OCI-M1 (cell line): ENCODE measurements at places on chromosomes 3 and 15.

GRCh38 chr15:40706121-40706520 lies 11.1 kb downstream of the RAD51 start:
- DNase-seq = no peak

GRCh38 chr15:69060041-69060481 lies 45.6 kb downstream of the NOX5 start:
- DNase-seq = no peak

- no peak for DNase-seq
Observed at GRCh38 chr15:81346611-81347010, 22.7 kb upstream of the STARD5 start.

- no peak for DNase-seq
Observed at GRCh38 chr3:187291001-187291511, 481 bp downstream of the MASP1 start.

- no peak for DNase-seq
Observed at GRCh38 chr3:143065364-143065763, 54.2 kb upstream of the CHST2 start.

GRCh38 chr15:66859688-66860253 lies 157.7 kb downstream of the SMAD6 start:
- no peak for DNase-seq

GRCh38 chr15:79440355-79440908 lies 8.3 kb downstream of the MINAR1 start:
- no peak for DNase-seq

DNA sequence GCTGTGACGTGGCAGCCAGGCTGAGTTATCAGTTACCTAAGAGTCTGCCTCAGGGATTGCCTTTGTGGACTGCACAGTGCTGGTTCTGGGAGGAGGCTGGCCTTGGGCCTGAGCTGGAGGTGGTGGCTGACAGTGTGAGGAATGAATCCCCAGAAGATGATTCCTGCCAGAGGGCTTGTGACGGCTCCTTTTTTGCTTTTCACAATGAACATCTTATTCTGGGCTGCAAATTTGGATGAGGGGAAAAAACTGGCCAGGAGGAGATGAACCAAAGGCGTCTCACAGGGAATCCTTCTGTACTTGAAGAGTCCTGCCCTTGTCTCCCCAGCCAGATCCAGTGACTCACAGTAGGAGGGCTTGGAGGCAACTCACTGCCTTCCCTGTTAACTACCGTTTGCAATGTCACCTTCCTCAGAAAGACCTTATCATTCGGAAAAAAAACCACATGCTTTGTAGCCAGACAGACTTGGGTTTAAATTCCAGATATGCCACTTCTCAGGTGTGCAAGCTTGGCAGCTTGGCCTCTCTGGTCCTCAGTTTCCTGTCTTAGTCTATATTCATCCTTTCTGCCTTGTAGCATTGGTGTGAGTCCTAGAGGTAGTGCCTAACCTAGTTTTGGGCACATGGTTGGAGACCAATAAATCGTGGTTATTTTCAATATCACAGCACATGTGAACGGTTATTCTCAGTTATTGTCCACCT lies 19.1 kb downstream of the ST6GAL1 start:
- DNase-seq = peak; percentile 35

DNA sequence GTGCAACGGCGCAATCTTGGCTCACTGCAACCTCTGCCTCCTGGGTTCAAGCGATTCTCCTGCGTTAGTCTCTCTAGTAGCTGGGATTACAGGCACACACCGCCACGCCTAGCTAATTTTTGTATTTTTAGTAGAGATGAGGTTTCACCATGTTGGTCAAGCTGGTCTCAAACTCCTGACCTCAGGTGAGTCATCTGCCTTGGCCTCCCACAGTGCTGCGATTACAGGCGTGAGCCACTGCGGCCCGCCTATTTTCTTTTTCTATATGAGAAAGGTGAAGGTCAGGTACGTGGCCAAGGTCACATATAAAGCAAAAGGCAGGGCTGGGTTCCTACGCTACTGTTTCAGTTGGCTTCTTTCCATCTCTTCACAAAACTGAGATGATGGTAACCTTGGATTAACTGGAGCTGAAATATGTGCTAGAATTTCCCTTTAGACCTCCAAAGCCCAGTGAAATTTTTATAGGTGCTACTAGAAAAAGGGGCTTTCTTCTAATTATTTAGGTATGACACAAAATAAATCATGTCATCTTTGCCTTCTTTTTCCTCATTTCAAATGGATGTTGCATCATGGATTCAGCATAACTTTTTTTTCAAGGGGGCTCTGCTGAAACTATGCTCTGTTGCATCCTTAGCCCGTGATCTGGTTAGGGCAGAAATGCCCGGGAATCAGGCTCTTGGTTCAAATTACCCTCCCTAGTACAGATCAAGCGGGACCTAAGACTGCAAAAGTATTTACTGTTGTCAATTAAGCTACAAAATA lies 68.5 kb downstream of the MYO1E start:
- DNase-seq = no peak

- DNase-seq = no peak
Observed at GRCh38 chr3:42377681-42378080, 32.7 kb downstream of the LYZL4 start.

DNA sequence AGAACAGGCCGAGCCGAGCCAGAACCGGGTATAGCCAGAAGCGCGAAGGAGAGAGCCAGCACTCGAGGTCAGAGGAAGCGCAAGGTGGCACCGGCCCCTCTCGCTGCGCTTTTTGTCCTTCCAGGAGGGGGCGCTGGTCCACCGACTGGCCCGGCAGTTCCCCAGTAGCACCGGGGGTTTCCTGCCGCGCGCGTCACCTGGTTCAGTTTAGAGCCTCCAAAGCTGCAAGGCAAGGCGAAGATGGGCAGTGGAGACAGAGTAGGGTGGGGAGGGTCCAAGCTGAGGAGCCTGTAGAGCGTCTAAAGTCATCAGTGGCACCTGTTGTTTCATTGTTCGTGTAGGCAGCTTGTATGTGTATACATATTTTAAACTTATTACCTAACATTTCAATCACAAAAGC lies 7.6 kb upstream of the NR2E3 start:
- no peak for DNase-seq

DNA sequence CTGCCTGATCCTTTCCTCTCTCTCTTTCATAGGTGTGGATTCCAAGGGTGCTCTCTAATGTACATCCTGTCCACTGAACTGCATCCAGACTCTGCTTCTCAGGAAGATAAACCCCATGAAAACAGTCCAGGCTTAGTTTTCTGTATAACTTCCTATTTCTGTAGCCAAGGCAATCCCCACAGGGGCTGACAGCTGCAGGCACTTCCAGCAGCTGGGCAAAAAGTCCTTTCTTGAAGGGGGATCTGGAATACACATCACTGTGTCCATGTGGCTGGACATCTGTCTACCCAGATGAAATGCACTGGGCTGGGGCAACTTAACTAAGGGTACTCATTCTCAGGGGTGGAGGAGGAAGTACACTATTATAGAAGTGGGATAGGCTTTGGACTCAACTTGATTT lies 72.2 kb downstream of the NR1D2 start:
- no peak for DNase-seq

DNA sequence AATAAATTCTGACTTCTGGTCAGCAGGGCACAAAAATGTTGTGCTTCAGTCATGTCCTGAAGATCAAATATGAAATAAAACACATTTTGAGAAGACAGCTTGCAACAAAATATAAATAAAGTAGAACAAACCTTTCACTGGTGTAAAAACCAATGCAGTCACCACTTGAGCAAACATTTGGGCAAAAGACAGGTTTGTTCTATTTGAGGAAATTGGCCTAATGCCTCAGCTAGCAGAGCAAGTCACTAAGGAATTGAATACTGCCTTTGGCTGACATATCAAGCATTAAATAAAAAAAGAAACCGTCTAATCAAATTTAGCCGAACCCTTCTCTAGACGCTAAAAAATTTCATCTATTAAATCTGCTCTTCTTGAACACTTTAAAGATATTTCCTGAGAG lies 475.4 kb upstream of the CNTN3 start:
- no peak for DNase-seq

DNA sequence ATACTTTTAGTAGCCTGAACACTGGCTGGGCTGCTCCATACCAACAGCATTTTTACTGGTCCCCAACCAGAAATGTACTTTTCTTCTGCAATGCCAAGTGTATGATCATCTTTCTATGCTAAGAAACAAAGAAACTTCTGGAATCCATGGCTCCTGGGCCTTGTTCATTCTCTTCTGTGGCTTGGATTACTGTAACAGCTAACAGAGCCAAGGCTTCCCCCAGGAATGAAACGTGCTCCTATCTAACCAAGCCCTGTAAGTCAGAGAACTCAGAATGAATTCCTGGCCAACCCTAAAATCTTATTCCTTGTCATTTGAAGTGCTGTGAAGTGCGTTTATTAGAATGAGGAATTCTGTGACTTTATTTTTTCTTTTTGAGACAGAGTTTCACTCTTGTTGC lies 102.9 kb upstream of the RAD18 start:
- no peak for DNase-seq

DNA sequence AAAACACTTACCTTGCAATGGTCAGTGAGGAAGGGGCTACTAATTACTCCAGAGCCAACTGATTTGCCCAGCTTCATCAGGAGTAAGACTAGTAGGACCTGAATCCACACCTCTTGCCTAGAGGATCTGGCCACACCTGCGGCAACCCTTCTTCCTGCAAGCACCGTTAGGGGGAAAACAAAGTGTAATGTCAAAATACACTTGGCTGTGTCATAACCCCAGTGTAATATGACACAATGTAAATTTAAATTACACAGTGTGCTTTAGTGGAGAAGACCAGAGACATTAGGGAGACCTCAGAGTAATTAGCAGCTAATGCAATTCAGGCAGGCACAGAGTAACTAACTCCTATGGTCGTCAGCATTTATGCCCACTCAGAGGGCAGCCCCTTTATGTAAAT lies 308.5 kb upstream of the ARRDC4 start:
- DNase-seq = no peak

GRCh38 chr15:72865486-72865885 lies 81.9 kb upstream of the ADPGK start:
- DNase-seq = no peak

GRCh38 chr3:168034152-168034928 lies 61.4 kb downstream of the GOLIM4 start:
- DNase-seq = peak; percentile 74

- peak; percentile 8 for DNase-seq
Observed at GRCh38 chr15:78570710-78571109, 5.4 kb downstream of the CHRNA5 start.

GRCh38 chr3:181358060-181358459 lies 353.7 kb upstream of the SOX2 start:
- no peak for DNase-seq

DNA sequence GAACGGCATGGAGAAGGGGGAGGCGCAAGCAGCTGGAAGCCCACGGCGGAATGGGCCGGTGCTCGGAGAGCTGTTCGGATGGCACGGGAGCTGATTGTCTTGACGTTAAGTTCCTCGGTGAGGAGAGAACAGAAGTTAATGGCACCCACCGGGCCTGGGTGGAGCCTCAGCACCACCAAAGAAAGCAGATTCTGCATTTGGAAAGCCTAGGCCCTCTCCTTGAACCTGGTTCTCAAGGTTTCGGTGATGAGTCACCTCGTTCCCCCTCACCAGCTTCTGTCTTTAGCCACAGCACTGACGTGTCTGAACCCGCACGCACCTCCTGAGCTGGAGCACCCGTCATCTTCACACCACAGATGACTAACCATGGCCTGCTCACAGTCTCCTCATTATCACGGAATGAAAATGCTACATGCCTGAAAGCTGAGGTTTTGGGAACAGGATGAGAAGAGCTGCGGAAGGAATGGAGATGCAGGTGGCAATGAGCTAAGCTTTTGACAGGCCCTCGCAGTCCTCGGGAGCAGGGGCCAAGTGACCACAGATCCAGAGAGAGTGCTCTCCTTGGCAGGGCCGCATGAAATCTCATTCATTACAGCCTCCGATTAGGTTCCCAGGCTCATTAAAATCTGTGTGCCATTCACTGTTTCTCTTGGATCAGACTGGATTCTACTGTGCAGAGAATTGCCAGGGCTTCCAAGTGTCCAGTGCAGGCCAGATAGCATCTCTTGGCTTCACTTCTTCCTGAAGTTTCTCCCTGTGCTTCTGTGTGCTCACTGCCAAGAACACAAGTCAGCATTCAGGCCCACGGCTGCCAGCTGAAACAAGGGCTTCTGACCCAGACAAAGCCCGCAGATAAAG lies 96.3 kb upstream of the DLG1 start:
- DNase-seq = no peak

- no peak for DNase-seq
Observed at GRCh38 chr3:106035619-106036018, 166.8 kb upstream of the CBLB start.

DNA sequence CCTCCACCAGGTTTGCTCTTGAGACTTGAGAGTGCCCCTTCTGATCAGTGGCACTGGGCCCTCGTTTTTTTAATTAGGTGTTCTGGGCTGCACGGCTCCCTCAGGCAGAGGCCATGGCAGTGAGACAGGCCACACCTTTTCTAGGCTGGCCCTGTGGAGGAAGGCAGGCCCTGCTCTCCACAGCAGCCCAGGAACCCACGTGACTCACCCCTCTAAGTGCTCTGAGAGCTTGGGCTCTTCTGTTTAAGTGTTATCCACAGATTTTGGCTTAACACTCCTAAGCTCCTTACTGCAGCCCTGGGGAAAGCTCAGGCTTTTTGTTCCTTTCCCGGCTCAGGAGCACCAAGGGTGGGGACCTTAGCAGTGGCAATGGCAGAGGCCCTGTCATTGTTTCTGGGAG lies 463.2 kb upstream of the GBE1 start:
- DNase-seq = no peak

GRCh38 chr3:33831053-33831452 lies 32.6 kb downstream of the PDCD6IP start:
- DNase-seq = peak; percentile 18

- DNase-seq = no peak
Observed at GRCh38 chr3:23776352-23776891, 29.3 kb upstream of the UBE2E1 start.

DNA sequence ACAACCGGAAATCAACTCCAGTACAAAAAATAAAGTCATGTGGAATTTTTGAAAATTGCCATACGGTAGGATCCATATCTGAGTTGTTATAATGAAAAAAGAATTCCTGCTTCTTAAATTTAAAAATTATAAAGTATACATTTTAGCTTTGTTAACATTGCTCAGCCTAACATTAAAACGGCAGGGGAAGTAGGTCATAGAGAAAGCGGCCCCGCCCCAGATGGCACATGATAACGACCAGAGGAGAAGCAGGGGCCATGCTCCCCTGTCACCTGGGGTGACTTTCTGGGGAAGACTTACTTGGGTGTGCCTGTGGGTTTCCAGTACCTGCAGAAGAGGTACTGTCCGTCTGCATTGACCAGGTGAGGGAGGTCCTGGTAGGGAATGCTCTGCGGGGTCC lies 921 bp downstream of the MGLL start:
- no peak for DNase-seq
